ENCODE measurements at places on chromosomes 11 and 22. TPM values are rescaled to one million over a fixed set of nuclear protein-coding genes. Genes with fewer than 3 reads are reported as not detected.

Gene STK33
- total RNA-seq = 0.72 TPM

Gene WT1
- not detected for total RNA-seq

Gene GLYAT
- not detected for total RNA-seq

Gene CNGA4
- 0.10 TPM for total RNA-seq

Gene CLP1
- 11.3 TPM for total RNA-seq

Gene TRIM48
- not detected for total RNA-seq

Gene RFPL3
- total RNA-seq = not detected

Gene NXPE2
- not detected for total RNA-seq

Gene TMEM121B
- total RNA-seq = 0.19 TPM

Gene FGF3
- total RNA-seq = not detected

Gene PKNOX2
- total RNA-seq = not detected

Gene C11orf52
- not detected for total RNA-seq

Gene CALCB
- 12.5 TPM for total RNA-seq

Gene INS
- total RNA-seq = not detected

Gene RAB36
- not detected for total RNA-seq

Gene EMID1
- total RNA-seq = not detected

Gene UBQLN3
- not detected for total RNA-seq

Gene LUZP2
- total RNA-seq = not detected

Gene ST3GAL4
- 8.0 TPM for total RNA-seq

Gene OTOG
- total RNA-seq = not detected

Gene IL18
- total RNA-seq = not detected

Data from activated naive CD4-positive, alpha-beta T cell treated with anti-CD3 and anti-CD28 coated beads for 36 hours (primary cell).